Naive thymus-derived CD8-positive, alpha-beta T cell (primary cell): ENCODE measurements at places on chromosomes 16 and 17.

DNA sequence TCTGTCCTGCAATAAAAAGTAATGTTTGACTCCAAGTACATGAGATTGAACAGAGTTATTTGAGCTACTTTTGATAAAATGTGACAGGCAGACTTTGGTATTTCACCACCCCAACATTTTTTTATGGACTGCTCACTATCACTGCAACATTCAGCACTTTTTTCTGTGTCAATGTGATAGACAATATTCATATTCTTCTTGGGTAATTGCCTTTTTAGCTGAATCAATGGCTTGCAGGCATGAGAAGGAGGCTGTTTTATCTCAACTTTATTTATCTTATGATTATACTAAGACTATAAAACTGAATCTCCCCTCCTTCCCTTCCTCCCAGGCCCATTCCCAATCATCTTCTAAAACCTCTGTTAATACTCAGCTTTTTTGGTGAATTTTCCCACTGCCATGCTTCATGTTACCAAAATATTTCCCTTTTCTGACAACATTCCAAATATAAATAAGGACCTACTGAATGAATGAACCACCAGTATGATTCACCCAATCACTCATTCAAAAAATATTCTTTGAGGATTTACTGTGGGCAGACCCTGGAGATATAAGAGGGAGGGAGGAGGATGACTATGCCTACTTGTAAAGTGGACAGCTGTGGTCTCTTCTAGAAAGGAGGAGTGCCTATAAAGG is 67.6 kb downstream of the CDH13 start:
- DNase-seq = no peak
- H3K4me3 ChIP-seq = no peak overlapping the region

DNA sequence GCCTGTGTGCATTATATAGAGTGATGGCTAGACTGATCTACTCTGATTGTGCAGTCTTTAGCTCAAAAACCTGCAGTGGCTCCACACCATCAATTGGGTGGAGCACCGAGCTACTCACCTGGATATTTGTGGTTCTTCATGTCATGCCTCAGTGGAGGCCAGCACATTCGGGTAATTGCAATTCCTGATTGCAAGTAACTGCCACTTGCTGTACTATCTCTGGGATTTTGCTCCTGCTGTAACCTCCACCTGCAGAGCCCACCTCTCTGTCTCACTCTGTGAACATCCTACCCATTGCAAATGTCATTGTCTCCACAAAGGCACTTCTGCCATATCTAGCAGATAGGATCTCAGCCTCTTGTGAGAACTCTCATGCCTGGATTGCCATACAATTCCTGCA is 1.7 kb upstream of the CCL1 start:
- no peak for DNase-seq
- no peaks in the 10 kb centered on the region for H3K27me3 ChIP-seq
- H3K4me3 ChIP-seq = no peak overlapping the region
- H3K27ac ChIP-seq = no peak overlapping the region
- H3K36me3 ChIP-seq = no peaks in the 10 kb centered on the region
- peaks cover 25% of the 10 kb centered on the region for H3K4me1 ChIP-seq

DNA sequence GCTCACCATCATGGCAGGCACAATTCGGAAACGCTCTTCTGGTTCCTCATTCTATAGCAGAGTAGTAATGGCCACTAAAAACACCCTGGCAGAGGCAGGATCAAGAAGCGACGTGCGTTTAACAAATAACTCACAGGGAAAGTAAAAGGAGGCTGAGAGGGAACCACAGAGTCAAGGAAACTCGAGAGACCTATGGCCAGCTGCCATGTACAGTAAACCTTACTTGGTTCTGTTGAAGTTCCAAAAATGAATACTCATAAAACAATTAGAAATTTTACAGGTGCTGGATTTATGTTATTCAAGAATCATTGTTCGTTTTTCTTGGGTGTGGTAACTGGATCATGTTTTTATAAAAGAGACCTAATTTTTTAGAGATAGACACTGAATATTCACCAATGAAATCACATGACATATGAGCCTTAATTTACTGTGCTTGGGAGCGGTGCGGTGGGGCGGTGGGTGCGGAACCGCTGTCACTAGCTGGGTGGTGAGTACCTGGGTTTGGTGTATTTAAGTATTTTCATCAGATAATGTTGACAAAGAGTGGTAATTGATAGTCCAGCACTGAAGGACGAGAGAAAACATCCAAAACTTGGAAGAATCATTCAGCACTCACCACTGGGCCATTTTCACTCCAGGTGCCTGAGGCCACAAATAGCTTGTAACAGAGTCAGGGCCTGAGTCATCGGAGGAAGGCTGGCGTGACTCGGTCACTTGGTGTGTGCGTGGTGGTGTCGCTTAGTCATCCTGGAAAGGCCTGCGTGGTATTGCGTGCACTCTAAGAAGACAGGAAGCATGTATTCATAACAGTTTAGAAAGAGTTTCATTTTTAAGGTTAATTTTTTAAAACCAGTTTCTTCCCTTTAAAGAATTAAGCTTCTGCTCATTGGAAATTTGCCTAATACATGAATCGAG is 135.4 kb upstream of the CHMP6 start:
- H3K4me1 ChIP-seq = peaks cover 50% of the 10 kb centered on the region
- peak overlapping the region; percentile 34 for H3K27ac ChIP-seq
- no peak for DNase-seq
- peaks cover 10% of the 10 kb centered on the region for H3K36me3 ChIP-seq
- no peak overlapping the region for H3K4me3 ChIP-seq
- no peaks in the 10 kb centered on the region for H3K27me3 ChIP-seq

GRCh38 chr16:5551909-5552308 is 454.3 kb upstream of the EEF2KMT start:
- no peak overlapping the region for H3K27ac ChIP-seq
- no peaks in the 10 kb centered on the region for H3K27me3 ChIP-seq

DNA sequence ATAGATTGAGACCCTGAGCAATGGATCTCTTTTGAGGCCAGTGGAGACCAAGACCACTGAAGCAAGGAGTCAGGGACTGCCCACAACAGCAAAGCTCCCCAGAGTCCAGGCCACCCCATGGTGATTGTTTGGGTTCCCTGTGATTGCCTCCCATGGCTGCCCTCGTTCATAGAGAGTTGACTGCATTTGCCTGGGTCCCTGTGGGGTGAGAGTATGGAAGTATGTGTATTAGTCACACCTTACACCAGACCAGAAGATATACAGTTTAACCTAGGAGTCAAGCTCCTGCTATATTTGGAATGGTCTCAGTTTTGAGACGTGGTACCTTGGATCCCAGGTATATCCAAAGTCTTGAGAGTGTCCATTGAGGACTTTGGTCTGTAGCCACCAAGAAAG is 20.2 kb downstream of the HLF start:
- no peak for DNase-seq
- H3K4me1 ChIP-seq = peaks cover 9% of the 10 kb centered on the region
- peaks cover 1% of the 10 kb centered on the region for H3K36me3 ChIP-seq

DNA sequence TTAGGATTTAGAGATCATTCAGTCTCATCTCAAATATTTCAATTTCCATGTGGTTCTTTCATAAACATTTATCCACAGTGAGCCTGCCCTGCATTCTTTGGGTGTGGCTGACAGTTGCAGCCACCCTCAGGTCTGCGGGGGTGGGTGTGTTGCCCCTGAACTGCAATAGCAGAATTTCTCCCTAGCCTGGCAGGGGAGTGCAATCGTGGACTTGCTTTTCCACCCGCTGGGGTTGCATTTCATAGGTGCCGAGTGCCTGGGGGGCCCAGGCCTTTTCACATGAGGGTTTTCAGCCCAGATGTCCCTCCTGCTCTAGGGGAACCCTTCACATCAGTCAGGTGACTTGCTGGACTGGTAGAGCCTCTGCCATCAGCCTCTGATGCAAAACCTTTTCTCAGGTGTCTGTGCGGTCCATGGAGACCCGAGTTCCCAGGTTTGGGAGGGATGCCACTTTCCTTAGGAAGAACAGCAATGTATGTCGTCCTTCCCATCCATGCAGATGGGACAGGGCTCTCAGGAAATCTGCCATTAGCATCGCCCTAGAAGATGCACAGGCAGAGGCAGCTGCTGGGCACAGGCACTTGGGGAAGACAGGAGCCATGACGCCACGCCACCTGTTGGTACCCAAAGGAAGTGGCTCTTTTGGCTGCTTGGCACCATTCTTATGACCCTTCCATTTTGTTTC is 2.4 kb upstream of the USP36 start:
- no peak overlapping the region for H3K4me3 ChIP-seq
- DNase-seq = peak; percentile 52
- H3K4me1 ChIP-seq = peaks cover 19% of the 10 kb centered on the region
- no peaks in the 10 kb centered on the region for H3K27me3 ChIP-seq
- peak overlapping the region; percentile 98 for H3K27ac ChIP-seq

- peak overlapping the region; percentile 93 for H3K27ac ChIP-seq
- no peak for DNase-seq
- H3K4me1 ChIP-seq = peaks cover 52% of the 10 kb centered on the region
- H3K4me3 ChIP-seq = peak overlapping the region; percentile 78
These were observed 1.6 kb downstream of the ZNF598 start for GRCh38 chr16:2008009-2008526.

DNA sequence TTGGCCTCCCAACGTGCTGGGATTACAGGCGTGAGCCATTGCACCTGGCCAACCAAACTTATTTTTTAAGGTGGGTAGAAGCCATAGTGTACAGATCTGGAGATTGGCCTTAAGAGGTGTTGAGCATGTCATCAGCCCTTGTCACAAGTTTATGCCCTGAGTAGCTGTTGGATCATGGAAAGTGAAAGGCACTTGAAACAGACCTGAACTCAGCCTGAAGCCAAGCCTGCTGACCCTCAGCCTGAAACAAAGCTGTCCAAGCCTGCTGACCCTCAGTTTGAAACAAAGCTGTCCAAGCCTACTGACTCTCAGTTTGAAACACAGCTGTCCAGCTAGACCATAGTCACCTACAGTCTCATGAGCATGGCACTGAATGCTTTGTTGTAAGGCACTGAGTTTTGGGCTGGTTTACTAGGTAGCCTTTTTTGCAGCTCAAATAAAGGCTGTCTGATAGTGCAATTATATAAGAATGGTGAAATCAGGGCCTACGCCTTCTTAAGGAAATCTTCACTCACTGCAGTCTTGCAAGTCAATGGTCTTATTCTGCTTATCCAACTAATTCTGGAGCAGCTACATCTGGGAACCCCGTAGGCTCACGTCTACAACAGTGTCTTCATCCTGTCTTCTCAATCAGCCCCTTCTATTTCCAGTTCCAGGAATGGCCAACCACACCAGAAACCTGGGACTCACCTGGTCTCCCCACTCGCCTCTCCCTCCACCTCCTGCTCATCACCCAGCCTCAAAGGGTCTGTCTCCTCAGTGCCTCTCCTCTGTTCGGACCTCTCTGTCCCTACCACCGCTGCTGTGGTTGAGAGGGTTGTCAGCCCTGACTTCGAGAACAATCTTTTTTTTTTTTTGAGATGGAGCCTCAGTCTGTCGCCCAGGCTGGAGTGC is 2.9 kb upstream of the NPIPB15 start:
- no peaks in the 10 kb centered on the region for H3K27me3 ChIP-seq
- DNase-seq = no peak
- peaks cover 4% of the 10 kb centered on the region for H3K4me1 ChIP-seq
- H3K36me3 ChIP-seq = no peaks in the 10 kb centered on the region
- H3K4me3 ChIP-seq = no peak overlapping the region
- H3K27ac ChIP-seq = no peak overlapping the region
